ENCODE measurements at places on chromosomes 7 and 10.

- no peak for DNase-seq
Observed at GRCh38 chr7:129421717-129422250, 12.4 kb upstream of the STRIP2 start.

DNA sequence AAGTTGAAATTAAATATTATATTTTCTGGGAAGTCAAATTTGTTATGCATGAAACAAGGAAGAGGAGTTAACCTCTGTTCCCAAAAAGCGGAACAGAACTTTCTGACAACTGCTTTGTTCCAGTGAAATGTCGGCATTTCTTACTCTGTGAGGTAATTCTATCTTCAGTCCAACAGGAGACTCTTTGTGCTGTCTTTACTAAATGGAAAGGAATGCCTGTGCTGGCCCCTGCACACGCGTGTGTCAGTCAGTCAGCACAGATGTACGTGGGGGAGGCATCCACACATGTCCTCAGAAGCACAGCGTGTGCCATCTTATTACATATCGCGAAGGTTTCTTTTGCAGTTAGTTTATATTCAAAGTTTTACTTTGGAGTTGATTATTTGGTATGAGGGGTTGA is 37.5 kb downstream of the NET1 start:
- DNase-seq, result no peak

- DNase-seq, result no peak
Observed at GRCh38 chr7:159031750-159032149, 112.9 kb downstream of the VIPR2 start.

- DNase-seq, result no peak
Observed at GRCh38 chr7:112214883-112215282, 8.4 kb downstream of the ZNF277 start.

DNA sequence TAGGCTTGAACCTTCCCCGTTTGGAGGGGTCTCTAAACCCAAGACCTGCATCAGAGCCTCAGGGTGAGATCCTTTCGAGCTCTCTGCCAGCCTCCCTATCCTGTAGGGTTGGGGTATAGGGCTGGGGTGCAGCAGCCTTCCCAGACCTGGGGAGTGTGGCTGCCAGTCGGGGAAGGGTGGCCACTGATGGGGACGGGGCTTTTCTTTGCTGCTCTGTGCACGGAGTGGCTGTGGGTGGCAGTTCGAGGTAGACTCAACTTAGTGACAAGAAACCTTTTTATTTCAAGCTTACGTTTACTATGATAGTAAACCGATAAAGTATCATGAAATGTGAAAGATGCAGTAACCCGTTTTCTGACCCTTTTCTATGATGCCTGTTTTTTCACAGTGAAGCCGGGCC is 13.0 kb downstream of the ZNF316 start:
- DNase-seq, result no peak

DNA sequence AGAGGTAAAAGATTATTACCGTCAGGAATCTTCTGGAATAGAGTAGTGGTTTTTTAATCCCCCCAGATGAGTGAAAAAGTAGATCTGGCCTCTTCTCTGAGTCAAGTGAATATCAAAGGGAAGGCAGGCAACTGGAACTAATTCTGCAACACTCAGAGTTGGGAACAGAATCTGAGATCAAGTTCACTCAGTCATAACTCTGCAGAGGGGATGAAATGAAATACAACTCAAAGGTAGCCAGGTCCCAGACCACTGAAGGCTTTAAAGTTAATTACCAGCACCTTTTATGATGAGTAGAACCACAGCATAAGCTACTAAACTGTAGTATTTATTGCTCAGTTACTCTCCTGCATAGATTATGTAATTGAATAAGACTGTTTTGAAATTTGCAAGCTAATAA is 455.6 kb upstream of the AKR1E2 start:
- DNase-seq, result no peak

DNA sequence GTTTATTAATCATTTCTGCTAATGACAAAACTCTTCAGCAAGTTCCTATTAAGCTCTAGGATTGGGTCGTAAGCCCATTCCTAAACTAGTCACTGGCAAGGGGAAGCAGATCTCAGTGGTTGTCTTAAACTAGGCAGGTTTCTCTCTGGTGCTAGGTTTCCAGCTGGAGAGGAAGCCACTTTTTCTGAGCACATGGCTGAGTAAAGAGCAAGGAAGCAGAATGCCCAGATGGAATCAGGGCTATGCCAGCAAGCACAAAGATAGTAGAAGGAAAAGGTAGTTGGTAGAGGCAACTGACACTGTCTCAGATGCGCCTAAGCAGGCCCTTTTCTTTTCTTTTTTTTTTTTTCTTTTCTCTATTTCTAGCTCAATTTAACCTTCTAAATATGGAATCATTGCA is 224.9 kb downstream of the EXOC4 start:
- peak; percentile 11 for DNase-seq

- no peak for DNase-seq
Observed at GRCh38 chr7:66187905-66188304, 17.2 kb upstream of the TPST1 start.

GRCh38 chr10:16792675-16793074 is 24.5 kb downstream of the RSU1 start:
- no peak for DNase-seq

All from NCI-H82 (cell line).